Bronchial epithelial cell (primary cell): ENCODE measurements at places on chromosomes 2 and 18. TPM values are rescaled to one million over a fixed set of nuclear protein-coding genes. Genes with fewer than 3 reads are reported as not detected.

- no peak for DNase-seq
Observed at GRCh38 chr2:111157071-111157661, 36.5 kb downstream of the BCL2L11 start.

DNA sequence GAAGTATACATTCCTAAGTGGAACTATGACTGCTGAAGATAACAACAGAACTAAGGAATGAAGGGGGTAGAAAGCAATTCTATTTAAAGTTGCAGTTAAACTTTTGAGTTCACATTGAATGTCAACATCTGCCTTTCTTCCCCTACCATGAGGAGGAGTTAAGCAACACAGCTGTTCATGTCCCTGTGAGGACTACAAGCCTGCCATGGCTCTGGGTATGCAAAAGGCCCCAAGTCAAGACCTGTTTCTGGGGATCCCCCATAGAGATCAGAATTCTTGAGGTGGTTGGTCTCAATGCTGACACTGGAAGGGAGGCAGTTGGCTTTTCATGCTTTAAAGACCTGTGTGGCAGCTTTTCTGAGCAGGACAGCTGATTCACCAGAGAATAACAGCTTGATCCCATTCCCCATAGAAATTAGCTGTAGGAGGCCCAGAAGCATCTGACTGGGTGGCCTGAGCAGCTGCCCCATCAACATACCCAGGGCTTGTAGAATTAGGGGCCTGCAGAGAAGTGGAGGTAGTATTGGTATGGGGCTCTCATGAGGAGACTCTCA is 131.0 kb downstream of the SETBP1 start:
- DNase-seq: no peak

The STON1 gene
- 0.26 and 0.79 TPM in 2 replicates for total RNA-seq

- no peak for DNase-seq
Observed at GRCh38 chr2:46066116-46066515, 231.1 kb upstream of the EPAS1 start.

The VAMP5 gene
- total RNA-seq: 4.5 and 5.5 TPM in 2 replicates

DNA sequence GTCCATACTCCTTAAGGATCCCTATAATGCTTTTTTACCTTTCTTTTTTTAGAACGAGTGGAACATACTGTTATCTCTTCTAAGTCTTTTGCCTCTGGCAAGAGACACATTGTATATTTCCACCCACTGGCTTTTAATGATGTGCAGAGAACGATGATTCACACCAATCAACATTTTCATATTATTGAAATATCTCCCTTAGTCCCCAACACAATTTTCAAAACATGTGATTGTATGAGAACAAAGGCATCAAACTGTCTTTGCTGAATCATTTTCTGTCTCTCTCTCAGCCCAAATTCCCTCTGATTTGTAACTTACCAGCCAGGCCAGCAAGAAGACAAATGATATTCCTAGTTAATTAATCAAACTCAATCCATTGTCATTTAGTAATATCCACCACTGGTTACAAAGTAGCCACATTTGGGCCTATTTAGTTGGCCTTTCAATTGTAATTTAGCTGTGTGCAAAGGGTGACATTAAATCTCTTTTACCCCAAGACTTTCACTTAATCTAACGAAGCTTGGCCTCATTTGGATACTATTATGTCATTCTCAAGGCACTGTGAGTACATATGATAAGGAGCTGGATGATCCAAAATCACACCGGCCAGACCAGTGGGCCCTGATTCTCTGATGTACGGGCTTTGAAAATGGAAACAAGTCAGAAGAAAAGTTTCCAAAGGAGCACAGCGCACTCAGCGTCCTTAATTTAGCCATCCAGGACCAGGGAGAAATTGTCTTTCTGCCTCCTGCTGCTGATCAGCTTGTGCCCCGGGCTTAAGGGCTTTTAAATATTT is 185.1 kb downstream of the SCG2 start:
- no peak for DNase-seq

- no peak for DNase-seq
Observed at GRCh38 chr18:1653873-1654272, 749.2 kb downstream of the ADCYAP1 start.

The ANKRD30B gene
- not detected in 2 replicates for total RNA-seq

The RAB6D gene
- not detected in 2 replicates for total RNA-seq

DNA sequence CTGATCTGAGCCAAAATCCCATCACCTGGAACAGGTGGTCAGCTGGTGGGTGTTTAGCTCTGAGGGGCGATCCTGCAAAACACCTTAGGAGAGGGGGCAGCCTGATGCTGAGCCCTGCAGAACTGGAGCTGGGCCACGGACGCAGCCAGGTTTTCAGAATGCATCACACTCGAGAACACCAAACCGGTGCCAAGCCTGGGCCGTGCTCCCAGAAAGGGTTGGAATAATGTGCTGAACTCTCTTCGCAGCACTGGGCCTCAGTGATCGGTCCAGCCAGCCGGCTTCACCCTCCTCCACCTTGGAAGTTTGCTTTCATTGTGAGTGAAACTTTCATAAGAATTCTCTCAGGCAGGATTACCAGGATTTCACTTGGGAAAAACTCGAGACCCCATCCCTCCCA is 56.5 kb upstream of the TTC39C start:
- DNase-seq: no peak

The IL18R1 gene
- 5.3 and 11.5 TPM in 2 replicates for total RNA-seq

- peak; percentile 37 for DNase-seq
Observed at GRCh38 chr2:182504903-182505302, 78.1 kb upstream of the PDE1A start.

GRCh38 chr2:177683661-177684069 is 291.1 kb downstream of the AGPS start:
- DNase-seq: no peak

The ZNF236 gene
- 5.3 and 6.4 TPM in 2 replicates for total RNA-seq

DNA sequence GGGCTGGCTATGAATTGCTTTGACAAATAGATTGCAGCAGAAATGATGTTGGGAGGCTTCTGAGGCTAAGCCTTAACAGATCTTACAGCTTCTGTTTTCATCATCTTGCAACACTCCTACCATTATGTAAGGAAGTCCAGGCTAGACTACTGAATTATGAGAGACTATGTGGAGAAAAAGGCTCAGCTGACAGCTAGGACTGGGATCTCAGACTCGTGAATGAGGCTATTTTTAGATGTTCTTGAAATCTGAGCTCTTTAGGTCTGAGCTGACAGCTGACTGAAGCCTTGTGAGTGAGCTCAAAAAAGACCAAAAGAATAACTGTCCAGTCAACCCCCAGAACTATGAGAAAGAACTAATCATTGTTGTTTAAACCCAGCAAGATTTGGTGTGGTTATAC is 70.3 kb downstream of the VWC2L start:
- DNase-seq: peak; percentile 8

The ALK gene
- total RNA-seq: not detected in 2 replicates

The CD8B2 gene
- not detected in 2 replicates for total RNA-seq

- no peak for DNase-seq
Observed at GRCh38 chr2:81523344-81523743, 1218.8 kb upstream of the LRRTM1 start.

DNA sequence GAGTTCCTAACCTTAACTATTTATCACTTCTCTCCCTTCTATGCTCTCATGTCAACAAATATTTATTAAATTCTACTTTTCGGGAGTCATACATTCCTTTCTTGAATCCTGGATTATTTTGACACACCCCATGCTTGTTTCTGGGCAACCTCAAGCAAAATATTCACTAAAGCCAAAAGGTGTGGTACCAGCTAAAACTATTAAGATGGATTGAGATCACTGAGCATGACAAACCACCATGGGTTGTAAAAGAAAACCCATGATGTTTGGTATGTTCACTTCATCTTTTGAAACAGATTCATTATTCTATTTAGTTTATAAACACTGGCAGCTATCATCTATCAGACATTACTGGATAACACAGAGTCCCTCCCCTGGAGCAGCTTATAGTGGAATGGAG is 32.5 kb downstream of the DPP4 start:
- DNase-seq: no peak

DNA sequence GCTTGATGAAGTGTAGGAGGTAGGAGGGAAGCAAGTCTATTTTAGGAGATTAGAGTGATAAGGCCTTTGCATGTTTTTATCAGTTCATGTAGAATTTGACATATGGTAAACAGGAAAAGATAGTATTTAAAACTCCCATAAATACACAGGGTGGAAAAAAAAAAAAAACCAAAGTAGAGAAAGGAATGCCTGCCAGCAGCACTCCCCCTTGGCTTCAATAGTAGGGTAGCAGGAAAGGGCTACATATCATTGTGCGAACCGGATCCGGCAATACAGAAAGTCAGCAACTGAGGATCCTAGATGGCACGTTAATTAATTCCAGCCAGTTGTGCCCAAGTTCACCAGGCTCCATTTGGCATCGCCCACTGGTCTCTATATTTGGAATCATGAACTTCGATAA is 159.6 kb upstream of the SMIM21 start:
- DNase-seq: no peak

The PDE1A gene
- total RNA-seq: 0.13 and 0.53 TPM in 2 replicates

DNA sequence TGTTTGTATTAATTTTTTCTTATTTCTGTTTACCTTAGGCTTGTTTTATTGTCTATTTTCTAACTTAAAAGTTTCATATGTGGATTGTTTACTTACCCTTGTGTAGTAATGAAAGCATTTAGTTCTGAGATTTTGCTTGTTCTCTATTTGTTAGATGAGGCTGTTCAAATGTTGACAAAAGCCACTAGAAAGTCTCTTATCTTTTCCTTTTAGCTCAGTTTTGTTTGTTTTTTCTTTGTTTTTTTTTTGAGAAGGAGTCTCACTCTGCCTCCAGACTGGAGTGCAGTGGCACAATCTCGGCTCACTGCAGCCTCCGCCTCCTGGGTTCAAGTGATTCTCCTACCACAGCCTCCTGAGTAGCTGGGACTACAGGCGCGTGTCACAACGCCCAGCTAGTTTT is 30.9 kb downstream of the USP14 start:
- DNase-seq: no peak

The NXPH2 gene
- total RNA-seq: not detected in 2 replicates
